ENCODE measurements at places on chromosomes 2 and 18.

DNA sequence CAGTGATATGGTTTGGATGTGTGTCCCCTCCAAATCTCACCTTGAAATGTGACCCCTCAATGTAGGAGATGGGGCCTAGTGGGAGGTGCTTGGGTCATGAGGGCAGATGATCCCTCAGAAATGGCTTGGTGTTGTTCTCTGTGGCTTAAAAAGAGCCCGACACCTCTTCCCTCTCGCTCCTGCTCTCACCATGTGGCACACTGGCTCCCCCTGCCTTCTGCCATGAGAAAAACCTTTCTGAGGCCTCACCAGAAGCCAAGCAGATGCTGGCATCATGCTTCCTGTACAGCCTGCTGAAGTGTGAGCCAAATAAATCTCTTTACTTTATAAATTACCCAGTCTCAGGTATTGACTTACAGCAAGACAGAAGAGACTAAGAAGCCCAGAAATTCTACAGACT is 357.1 kb downstream of the NRXN1 start:
- DNase-seq, result no peak

GRCh38 chr18:64566456-64566855 is 417.6 kb upstream of the LINC00305 start:
- DNase-seq, result no peak

DNA sequence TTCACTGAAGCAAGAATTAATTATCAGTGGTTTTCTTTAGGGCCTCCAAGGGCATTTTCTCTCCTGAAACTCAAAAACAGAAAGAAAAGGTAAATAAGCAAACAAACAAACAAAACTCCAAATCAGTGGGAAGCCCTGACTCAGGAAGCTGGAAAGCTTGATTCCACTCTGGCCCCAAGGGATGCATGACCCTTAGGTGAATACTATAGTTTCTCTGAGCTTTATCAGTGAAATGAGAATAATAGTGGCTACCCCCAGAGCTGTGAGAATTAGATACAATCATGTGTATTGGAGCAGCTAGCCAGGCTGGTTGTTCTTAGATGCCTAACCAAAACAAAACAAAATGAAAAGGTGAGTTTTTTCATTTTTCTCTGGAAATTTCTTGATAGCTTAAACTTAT is 585.1 kb downstream of the CNTNAP5 start:
- DNase-seq, result no peak

GRCh38 chr2:171478345-171478744 is 43.9 kb upstream of the CYBRD1 start:
- no peak for DNase-seq

DNA sequence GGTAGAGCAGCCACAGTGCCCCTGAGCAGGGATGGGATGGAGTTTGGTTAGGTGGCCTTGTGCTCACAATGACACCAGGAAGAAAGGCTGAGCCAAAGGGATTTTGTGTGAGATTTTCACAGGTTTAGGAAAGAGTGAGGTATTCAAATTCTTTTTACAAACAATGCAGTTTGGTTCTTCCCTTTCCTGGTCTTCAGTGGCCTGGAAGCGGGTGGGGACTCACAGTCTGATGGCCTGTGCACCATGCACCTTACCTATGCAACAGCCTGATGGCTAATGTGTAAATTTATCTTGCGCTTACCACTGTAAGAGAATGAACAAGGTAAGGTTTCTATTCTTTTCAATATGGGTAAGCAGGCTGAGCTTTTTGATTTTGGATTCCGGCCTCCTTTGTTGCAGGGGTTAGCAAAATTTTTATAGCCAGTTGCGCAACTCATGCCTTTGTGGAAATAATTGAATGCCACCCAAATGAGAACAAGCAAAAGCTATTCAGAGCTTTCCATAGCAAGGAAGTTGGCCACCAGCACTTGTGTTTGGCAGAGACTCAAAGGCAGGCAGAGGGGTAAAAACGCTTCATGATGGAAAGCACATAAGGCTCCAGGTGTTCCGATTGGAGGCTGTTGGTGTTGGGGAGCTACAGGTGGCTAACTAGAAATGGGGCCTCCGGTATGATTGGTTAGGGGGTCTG is 23.8 kb upstream of the IL1R2 start:
- DNase-seq, result no peak

GRCh38 chr2:224796695-224797305 is 80.6 kb upstream of the CCDC195 start:
- no peak for DNase-seq
